Neural cell (in vitro differentiated cells): ENCODE measurements at places on chromosomes 2 and 18. TPM values are rescaled to one million over a fixed set of nuclear protein-coding genes. Genes with fewer than 3 reads are reported as not detected.

POTEI gene
- polyA plus RNA-seq: 0.25 and 0.48 TPM in 2 replicates

HAAO gene
- polyA plus RNA-seq: not detected in 2 replicates

LHCGR gene
- not detected in 2 replicates for polyA plus RNA-seq

KCNG3 gene
- polyA plus RNA-seq: 0.74 and 1.1 TPM in 2 replicates

SERPINB12 gene
- polyA plus RNA-seq: not detected in 2 replicates

SNRNP27 gene
- 90.7 and 122 TPM in 2 replicates for polyA plus RNA-seq

RASGRP3 gene
- polyA plus RNA-seq: 20.2 and 25.3 TPM in 2 replicates

EML4 gene
- 30.8 and 33.9 TPM in 2 replicates for polyA plus RNA-seq

AGXT gene
- not detected in 2 replicates for polyA plus RNA-seq

REEP1 gene
- 111 and 121 TPM in 2 replicates for polyA plus RNA-seq

ETAA1 gene
- polyA plus RNA-seq: 18.9 and 24.9 TPM in 2 replicates

ASPRV1 gene
- polyA plus RNA-seq: 6.3 and 7.7 TPM in 2 replicates

MAP3K2 gene
- polyA plus RNA-seq: 27.8 and 37.0 TPM in 2 replicates

LOXHD1 gene
- not detected in 2 replicates for polyA plus RNA-seq

C2orf80 gene
- polyA plus RNA-seq: 68.0 and 71.5 TPM in 2 replicates

ALPI gene
- polyA plus RNA-seq: not detected in 2 replicates

RNF125 gene
- polyA plus RNA-seq: 0.04 and 2.3 TPM in 2 replicates

PRR30 gene
- polyA plus RNA-seq: not detected in 2 replicates

ABHD1 gene
- polyA plus RNA-seq: not detected in 2 replicates

GPR39 gene
- polyA plus RNA-seq: 0.90 and 1.1 TPM in 2 replicates

SERPINB10 gene
- not detected in 2 replicates for polyA plus RNA-seq

CYP27A1 gene
- polyA plus RNA-seq: 0.90 TPM in 1 of 2 replicates, not detected in the other

ZSWIM2 gene
- polyA plus RNA-seq: 0.86 TPM in 1 of 2 replicates, not detected in the other

AOX1 gene
- not detected in 2 replicates for polyA plus RNA-seq

REG1A gene
- polyA plus RNA-seq: not detected in 2 replicates

TEX51 gene
- not detected in 2 replicates for polyA plus RNA-seq

GPR155 gene
- polyA plus RNA-seq: 5.7 TPM in 2 replicates

ACP1 gene
- 254 and 263 TPM in 2 replicates for polyA plus RNA-seq

ALLC gene
- 0.33 TPM in 1 of 2 replicates, not detected in the other for polyA plus RNA-seq

SUMO1 gene
- polyA plus RNA-seq: 281 and 365 TPM in 2 replicates

INHA gene
- polyA plus RNA-seq: 2.7 and 5.6 TPM in 2 replicates

CABYR gene
- 4.6 and 6.9 TPM in 2 replicates for polyA plus RNA-seq

GAL3ST2 gene
- polyA plus RNA-seq: not detected in 2 replicates

NBEAL1 gene
- polyA plus RNA-seq: 5.2 and 7.9 TPM in 2 replicates

NEDD4L gene
- polyA plus RNA-seq: 97.9 and 103 TPM in 2 replicates

RGPD3 gene
- 0.74 and 1.1 TPM in 2 replicates for polyA plus RNA-seq
